Ammon's horn (tissue), 1 donor: ENCODE measurements at places on chromosomes 12 and 14.

GRCh38 chr12:85968606-85969005 lies 94.5 kb downstream of the NTS start:
- DNase-seq, result no peak

- peak; percentile 22 for DNase-seq
These were observed 50.4 kb downstream of the DYRK2 start for GRCh38 chr12:67698672-67699581.

DNA sequence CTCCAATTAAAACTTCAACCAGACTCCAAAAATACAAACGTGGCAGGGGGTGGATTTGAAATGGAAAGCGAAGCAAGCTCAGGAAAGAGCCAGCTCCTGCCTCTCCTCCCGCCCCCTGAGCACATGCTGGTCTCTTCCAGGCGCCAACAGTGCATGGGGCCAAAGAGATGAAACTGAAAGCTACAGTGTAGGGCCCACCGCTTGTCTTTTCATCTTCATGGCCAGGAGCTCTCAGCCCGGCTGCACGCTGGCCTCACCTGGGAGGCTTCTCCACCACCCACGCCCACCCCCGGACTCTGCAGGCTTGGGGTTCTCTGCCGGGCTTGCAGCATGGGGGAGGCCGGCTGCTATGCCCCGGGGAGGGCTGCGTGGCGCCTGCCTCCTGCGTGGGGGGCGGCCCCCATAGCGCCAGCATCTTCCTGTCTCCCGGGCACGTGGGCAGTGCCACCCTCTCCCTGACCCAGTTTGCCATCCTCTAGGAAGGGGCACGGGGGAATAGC lies 2.0 kb downstream of the RIMBP2 start:
- DNase-seq, result peak; percentile 65

DNA sequence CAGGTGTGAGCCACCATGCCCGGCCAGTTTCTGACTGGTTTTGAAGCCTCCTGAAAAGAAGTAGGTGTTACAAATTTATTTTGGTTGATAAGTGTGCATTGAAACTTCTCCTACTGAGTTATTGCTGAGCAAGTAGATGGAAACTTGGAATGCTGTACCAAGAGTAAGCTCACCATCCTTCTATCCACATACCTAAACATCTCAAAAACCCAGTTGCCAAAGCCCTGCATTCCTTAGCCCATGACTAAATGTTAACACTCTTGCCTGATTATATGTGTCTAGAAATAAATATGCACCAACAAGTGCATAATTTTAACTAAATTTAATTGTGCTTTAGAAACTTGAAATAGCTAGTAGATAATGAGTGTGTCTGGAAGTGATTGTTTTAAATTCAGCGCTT lies 357.8 kb downstream of the DUSP6 start:
- no peak for DNase-seq

GRCh38 chr12:121388421-121388981 lies 11.4 kb upstream of the RNF34 start:
- no peak for DNase-seq

GRCh38 chr12:47094804-47095203 lies 15.0 kb upstream of the AMIGO2 start:
- DNase-seq, result no peak

GRCh38 chr12:64611341-64612284 lies 1.3 kb downstream of the RASSF3 start:
- no peak for DNase-seq

- no peak for DNase-seq
These were observed 153.3 kb upstream of the CLEC14A start for GRCh38 chr14:38409071-38409705.

- DNase-seq, result no peak
These were observed 410.1 kb upstream of the MGAT4C start for GRCh38 chr12:86666316-86666715.

DNA sequence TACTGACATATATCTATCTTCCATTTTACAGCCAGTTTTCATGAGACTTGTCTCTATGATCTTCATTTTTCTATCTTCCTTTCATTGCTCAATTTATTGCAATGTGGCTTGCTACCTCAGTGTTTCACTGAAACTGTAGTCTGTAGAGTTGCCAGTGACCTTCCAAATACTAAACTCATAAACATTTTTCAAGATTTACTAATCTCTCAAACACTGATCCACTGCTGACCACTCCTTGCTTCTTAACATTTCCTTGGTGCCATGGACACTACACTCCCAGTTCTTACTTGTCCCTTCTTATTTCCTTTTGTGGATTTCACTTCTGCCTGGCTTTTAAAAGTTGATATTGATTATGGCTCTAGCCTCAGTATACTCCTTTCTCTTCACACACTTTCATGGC lies 95.4 kb upstream of the SLCO1C1 start:
- no peak for DNase-seq

GRCh38 chr14:92655419-92656201 lies 92.8 kb downstream of the LGMN start:
- DNase-seq, result no peak

DNA sequence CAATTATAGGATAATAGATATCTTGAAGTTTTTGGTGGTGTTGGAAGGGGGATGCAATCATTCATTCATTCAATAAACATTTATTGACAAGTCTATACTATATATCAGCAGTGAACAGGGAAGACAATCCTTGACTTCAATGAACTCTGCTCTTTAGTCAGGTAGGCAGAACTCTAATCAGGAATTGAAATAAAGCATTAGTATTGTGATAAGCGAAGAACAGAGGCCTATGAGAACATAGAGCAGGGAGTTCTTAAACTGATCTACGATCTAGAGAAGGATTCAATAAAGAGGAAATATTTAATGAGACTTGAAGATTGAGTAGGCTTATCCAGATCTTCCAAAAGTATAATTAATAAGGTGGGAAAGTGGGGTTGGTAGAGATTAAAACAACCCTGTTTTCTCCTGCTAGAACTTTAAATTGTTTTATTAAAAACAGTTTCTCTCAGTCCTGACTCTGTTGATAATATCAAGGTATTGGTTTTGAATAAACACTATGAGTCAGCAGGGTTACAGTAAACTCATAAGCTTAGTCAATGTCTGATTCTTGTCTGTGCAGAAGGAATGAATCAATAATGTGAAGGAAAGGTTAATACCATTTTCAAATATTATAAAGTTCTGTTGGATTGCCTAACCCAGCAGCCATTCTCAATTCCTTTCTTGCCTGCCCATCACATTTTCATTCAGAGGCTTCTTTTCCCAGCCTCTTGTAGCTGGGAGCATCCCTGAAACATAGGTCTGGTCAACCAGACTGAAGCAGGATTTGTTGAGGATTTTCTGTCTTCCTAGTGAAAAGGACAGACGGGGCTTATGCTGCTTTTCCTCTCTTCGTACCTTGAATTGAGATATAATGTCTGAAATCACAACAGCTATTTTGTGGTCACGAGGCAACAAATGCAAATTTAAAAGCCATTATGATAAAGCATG lies 38.9 kb upstream of the KTN1 start:
- no peak for DNase-seq

DNA sequence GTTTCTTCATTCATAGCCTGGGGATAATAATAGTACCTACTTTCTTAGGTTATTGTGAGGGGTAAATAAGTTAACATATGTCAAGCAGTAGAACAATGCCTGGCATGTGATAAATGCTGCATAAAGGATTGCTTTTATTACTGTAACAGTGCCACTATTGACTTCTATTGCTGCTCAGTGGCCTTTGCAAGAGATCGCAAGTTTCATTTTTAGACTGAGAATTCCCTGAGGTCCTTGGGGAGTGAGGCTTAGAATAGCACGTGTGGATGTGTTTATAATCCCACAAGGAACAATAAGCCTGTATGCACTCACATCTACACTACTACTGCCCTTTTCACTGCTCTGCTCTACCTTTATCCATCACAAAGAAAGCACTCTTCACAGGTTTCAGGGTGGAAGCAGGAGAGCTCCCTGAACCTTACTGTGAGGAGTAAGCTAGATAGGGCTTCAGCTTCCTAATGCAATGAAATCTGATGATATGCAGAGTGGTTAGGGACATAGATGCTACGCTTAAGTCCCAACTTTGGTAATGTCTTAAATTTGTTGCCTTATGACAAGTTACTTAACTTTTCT lies 302.6 kb downstream of the SNAPC1 start:
- DNase-seq, result no peak

- DNase-seq, result no peak
These were observed 200.6 kb downstream of the ANO4 start for GRCh38 chr12:100995201-100995600.

- no peak for DNase-seq
These were observed 98.7 kb downstream of the ASCL4 start for GRCh38 chr12:107873223-107873622.

DNA sequence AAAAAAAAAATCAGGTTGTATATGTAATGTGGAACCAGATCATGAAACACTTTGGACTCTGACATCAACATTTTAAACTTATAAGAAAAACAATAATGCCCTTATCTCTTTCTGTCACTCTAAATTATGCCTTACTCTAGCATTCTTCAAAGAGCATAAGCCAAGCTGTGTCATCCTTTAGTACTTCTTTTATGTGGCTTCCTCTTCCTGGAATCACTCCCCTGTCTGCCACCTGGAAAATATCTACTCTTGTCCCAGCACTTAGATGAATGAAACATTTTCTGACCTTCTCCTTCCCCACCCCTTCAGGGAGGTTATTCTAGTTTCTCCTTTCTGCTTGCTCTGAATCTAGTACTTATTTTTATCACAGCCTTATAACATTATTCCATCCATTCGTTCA lies 101.2 kb downstream of the CNTN1 start:
- DNase-seq, result no peak

DNA sequence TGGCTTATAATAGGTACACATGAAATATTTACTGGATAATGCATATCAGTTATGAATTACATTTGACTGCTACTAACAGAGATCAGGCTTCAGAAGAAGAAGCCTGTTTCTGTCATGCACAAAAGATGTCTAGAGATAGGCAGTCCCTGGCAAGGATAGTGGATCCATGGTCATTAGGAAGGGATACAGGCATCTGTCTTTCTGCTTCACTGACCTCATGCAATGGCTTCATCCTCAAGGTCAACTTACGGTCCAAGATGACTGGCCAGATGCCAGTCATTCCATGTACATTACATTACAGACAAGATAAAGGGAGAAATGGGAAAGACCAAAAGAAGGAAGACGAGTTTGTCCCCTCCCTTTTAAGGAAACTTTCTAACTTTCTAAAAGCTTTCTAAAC lies 94.0 kb downstream of the NUAK1 start:
- no peak for DNase-seq

DNA sequence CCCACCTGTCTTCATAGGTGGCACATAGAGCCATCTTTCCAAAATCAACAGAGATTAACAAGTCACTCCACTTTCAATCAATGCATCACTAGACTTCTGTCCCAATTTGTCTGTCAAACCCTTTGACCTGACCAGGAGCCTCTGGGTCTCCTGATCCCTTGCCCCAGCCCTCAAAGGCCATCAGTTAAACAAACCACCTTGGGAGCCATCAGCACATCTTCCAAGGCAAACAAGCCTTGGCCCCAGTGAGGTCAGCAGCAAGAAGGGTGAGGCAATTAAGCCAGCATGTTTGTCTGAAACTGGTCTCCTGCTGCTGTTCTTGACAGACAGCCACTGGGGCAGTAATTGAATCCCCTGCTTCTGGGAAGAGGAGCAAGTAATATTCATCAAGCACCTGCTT lies 742.8 kb upstream of the TBX3 start:
- DNase-seq, result no peak

DNA sequence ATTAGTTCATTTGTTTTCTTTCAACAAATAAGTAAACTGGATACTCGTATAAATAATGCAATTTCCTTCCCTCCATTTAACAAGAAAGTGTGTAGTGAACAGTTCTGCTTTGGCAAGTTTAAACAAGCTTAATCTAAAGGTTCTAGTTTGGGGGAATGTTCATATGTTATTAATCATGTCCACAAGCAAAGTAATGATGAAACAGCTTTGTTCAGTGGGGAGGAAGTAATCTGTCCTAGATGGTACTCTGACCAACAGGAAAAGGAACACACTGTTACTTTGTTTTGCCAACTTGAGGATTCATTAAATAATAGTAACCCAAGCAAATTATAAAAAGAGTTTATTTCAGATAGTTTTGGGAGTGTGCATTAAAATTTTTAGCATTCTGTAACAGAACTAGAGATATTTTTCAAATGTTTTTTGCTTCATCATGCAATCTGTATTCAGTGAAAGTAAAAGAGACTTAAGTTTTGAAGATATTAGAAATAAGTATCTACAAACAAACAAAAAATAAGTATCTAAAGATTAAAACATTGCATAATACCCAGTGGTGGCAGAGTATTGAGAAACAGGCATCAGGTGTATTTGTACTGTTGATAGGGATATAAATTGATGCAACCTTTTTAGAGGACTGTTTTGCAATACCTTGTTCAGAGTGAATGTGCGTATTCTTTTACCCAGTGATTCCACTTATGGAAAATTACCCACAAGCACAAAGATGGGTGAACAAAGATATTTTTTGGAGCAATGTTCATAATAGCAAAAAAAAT lies 61.1 kb downstream of the RAB35 start:
- no peak for DNase-seq

DNA sequence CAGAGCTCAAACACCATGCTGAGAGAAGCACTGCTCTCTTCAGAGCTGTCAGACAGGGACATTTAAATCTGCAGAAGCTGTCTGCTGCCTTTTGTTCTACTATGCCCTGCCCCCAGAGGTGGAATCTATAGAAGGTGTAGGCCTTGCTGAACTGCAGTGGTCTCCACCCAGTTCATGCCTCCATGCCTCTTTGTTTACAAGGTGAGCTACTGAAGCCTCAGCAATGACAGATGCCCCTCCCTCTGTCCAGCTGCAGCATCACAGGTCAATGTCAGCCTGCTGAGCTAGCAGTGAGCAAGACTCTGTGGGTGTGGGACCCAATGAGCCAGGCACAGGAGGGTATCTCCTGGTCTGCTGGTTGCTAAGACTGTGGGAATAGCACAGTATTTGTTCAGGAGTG lies 25.4 kb upstream of the CCDC198 start:
- no peak for DNase-seq

DNA sequence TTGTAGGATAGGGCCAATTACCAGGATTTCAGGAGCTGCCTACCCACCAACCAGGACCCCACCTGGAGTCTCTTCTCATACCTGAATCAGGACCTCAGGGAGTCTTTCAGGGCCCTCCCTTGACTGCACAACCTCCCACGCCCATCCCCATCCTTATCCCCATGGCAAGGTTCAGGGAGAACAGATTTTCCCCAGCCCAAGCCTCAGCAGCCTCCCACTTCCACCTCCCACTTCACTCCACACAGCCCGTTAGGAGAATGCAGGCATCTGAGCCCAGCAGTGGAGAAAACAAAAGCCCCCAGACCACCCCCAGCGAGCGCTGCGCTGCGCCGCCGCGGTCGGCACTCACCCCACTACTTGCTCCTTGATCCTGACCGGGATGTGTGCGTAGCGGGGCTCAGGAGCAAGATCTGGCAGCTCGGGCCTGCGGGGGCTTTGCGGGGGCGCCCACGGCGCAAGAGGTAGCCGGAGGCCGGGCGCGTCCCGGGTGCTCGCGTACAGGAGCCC lies 1.4 kb downstream of the B4GALNT1 start:
- DNase-seq, result no peak
